D721Med (cell line): ENCODE measurements at places on chromosomes 3 and 15.

- DNase-seq: no peak
Observed at GRCh38 chr3:56819016-56819809, 17.5 kb upstream of the ARHGEF3 start.

DNA sequence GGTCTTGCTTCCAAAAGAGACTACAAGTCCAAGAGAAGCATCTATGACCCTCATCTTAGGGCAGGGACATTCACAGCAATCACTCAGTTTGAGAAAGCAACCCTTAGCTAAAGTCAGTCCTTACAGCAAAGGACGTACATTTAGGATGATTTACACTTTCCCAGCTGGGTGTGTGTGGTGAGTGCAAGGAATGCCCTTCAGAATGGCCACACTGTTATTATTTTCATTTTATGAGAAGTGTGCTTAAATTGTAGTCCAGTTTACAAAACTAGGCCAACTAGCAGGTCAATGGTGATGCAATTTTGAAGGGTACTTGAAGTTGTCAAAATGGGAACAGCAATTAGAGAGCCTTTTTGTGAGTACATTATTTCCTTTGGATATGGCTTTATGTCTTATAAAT, 26.0 kb upstream of the CCK start:
- DNase-seq: no peak

- no peak for DNase-seq
Observed at GRCh38 chr3:178385280-178385952, 150.8 kb upstream of the KCNMB2 start.

DNA sequence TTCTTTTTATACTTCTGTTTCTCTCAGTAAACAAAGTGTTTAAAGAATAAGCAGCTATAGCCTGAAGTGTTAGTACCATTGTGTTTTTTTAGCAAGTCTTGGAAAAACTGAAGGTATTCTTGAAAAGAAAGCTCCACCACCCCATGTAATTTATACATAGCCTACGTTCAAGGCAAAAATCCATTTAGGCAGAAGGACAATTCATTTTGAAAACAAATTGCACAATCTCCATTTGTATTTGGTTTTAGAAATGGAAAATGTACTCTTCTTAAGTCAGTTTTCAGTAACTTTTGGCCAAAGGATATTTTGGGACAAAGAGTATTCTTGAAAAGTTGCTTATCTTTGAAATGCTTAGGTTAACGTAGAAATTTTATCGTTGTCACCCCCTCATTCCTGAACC, 34.5 kb downstream of the PTPRG start:
- no peak for DNase-seq

DNA sequence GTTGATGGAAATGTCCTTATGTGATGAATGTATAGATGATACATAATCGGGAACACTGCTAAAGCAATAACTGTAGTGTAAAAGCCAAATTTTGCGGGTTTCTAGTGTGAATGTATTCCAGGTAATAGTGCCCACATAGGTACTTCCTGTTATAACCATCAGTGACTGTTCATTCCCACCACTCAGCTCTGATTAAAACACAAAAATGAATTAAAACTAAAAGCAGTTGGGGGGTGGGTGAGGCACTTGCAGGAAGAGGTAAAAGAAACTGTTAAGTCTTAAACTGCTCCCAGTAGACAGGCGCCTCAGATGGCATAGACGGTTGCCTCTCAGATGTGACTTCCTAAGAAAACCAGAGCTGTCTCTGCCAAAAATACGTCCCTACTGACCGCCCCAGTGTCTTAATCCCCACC, 893 bp upstream of the MTHFS start:
- no peak for DNase-seq
